T-helper 17 cell (primary cell): ENCODE measurements at places on chromosomes 4 and X.

GRCh38 chr4:2478229-2478628 lies 9.3 kb downstream of the RNF4 start:
- DNase-seq, result no peak
- H3K4me1 ChIP-seq, result peaks cover 71% of the 10 kb centered on the region
- H3K4me3 ChIP-seq, result peak overlapping the region; percentile 5

DNA sequence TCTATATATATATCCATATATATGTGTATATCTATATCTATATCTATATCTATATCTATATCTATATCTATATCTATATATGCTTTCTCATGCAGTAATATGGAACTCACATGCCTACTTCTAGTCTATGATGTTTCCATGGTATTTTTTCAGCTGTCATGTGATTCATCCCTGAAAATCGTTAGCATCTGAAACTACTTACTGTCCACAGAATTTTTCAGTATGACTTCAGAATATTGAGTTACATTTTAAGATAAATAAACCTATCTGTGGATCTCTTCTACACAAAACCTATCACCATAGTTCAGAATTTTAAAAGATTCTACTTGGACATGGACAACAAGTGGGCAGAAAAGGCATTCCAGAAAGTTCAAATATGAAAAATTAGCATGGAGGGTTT lies 855.1 kb upstream of the INTU start:
- H3K36me3 ChIP-seq, result no peaks in the 10 kb centered on the region
- H3K27ac ChIP-seq, result no peak overlapping the region
- no peak for DNase-seq
- H3K4me3 ChIP-seq, result no peak overlapping the region
- H3K4me1 ChIP-seq, result no peaks in the 10 kb centered on the region

- DNase-seq, result no peak
- H3K36me3 ChIP-seq, result no peaks in the 10 kb centered on the region
- H3K27me3 ChIP-seq, result no peaks in the 10 kb centered on the region
Observed at GRCh38 chr4:68871809-68872642, 56.2 kb downstream of the UGT2B10 start.

DNA sequence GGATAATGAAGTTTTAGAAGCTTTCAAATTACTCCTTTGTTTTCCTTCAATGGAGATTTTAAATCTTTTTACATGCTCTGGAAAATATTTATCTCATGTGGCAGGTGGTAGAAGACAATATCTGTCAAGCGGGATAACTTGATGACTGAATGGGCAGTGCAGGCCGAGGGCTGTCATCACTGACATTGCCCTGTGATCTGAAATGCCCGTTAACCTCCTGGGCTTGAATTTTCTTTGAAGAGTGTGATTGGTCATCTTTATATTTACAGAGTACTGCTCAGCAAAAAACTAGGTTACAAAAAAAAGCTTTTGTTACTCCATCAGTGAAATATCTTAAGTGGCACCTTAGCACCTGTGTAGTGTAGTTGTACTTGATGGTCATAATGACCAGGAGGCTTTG lies 147.5 kb downstream of the GATB start:
- no peak overlapping the region for H3K4me3 ChIP-seq
- no peak overlapping the region for H3K27ac ChIP-seq
- peaks cover 40% of the 10 kb centered on the region for H3K27me3 ChIP-seq
- H3K36me3 ChIP-seq, result peaks cover 2% of the 10 kb centered on the region

- H3K4me3 ChIP-seq, result peak overlapping the region; percentile 87
- no peaks in the 10 kb centered on the region for H3K27me3 ChIP-seq
- DNase-seq, result no peak
- H3K27ac ChIP-seq, result peak overlapping the region; percentile 87
- H3K36me3 ChIP-seq, result no peaks in the 10 kb centered on the region
Observed at GRCh38 chrX:155027509-155028066, 944 bp downstream of the FUNDC2 start.

DNA sequence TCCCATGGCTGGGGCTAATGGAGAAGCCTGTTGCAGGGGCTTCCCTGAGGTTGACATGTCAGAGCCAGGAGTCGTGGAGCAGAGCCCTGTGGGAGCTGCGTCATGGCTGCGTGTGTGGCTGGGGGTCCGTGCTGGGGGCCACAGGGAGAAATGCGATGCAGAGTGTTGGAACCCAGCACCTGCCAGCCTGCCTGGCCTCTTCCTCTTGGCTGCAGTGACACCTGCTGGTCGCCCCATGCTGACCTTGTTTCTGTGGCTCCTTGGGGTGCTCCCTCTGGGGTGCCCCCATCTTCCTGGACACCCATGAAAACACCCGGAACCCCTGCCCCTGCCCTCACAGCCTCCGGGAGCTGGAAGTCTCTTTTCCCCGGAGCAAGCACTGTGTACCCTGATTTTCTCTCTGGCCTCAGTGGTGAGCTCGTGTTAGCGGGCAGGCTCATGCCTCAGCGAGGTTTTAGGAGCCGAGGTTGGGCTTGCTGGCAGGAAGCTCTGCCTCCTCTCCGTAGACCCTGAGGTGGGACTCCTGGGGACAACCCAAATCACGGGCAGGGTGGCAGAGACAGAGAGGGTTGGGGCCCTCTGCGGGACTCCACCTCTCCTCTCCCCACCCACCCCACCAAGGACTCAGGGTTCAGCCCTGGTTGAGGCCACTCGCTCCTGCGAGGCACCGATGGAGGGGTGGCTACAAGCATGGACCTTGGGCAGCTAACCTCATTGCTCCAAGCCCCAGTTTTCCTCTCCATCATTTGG lies 103.7 kb downstream of the SORCS2 start:
- H3K4me3 ChIP-seq, result no peak overlapping the region
- no peaks in the 10 kb centered on the region for H3K4me1 ChIP-seq
- peaks cover 36% of the 10 kb centered on the region for H3K27me3 ChIP-seq
- no peaks in the 10 kb centered on the region for H3K36me3 ChIP-seq
- DNase-seq, result no peak

DNA sequence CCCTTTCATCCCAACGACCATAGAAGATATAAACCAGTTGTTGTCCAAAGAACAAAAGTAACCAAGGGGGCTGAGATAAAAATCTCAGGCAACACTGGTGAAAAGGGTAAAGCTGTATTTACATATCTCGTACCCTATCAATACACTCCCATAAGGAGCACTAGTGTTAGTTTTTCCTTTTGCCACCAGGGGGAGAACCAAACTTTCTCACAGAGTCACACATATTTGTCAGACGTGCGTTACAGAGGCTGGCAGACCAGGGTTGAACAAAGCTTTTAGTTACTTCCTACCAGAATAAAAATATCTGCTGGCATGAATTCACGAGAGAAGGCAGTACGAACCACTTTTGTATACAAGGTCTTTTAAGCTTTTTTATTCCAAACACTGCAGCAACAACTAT lies 88.3 kb downstream of the AMELX start:
- DNase-seq, result no peak
- H3K4me1 ChIP-seq, result no peaks in the 10 kb centered on the region
- H3K4me3 ChIP-seq, result no peak overlapping the region
- no peaks in the 10 kb centered on the region for H3K27me3 ChIP-seq
- H3K27ac ChIP-seq, result no peak overlapping the region

GRCh38 chr4:40822420-40823166 lies 72.8 kb downstream of the NSUN7 start:
- no peak overlapping the region for H3K27ac ChIP-seq
- no peak for DNase-seq
- H3K4me1 ChIP-seq, result peaks cover 7% of the 10 kb centered on the region
- peaks cover 11% of the 10 kb centered on the region for H3K27me3 ChIP-seq
- H3K36me3 ChIP-seq, result no peaks in the 10 kb centered on the region
- H3K4me3 ChIP-seq, result no peak overlapping the region

DNA sequence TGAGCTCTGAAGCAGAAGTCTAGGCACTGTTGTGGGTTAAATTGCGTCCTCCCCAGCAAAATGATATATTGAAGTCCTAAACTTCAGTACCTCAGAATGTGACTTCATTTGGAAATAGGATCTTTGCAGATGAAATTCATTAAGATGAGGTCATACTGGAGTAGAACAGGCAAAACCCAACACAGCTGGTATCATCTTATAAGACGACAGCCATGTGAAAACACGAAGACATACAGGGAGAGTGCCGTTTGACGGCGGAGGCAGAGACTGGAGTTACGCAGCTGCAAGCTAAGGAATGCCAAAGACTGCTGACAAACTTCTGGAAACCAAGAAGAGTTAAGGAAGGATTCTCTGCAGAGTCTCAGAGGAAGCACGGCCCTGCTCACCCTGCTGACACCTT lies 241.5 kb downstream of the MAML3 start:
- no peak overlapping the region for H3K27ac ChIP-seq
- H3K4me1 ChIP-seq, result no peaks in the 10 kb centered on the region

DNA sequence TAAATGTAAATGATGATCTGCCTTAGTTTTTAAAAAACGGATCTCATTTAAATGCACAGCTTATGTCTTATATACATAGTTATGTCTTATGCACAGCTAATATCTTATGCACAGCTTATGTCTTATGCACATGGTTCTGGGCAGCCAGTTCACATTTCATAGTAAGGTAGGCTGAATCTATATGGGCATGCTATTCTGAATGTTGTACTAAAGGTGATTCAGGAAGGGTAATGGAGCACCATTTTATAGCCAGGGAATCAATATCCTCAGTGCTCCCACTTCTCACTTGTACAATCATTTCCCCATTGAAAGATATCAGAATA lies 77.9 kb upstream of the MID1 start:
- no peaks in the 10 kb centered on the region for H3K4me1 ChIP-seq
- peaks cover 5% of the 10 kb centered on the region for H3K27me3 ChIP-seq
- no peak for DNase-seq
- no peaks in the 10 kb centered on the region for H3K36me3 ChIP-seq
- H3K4me3 ChIP-seq, result no peak overlapping the region

- H3K27me3 ChIP-seq, result no peaks in the 10 kb centered on the region
- DNase-seq, result no peak
- peak overlapping the region; percentile 97 for H3K27ac ChIP-seq
- peaks cover 5% of the 10 kb centered on the region for H3K36me3 ChIP-seq
Observed at GRCh38 chr4:44725726-44726037, 674 bp downstream of the GNPDA2 start.

GRCh38 chrX:22276781-22277180 lies 4.1 kb downstream of the CBLL2 start:
- no peak for DNase-seq
- H3K36me3 ChIP-seq, result peaks cover 2% of the 10 kb centered on the region
- H3K27me3 ChIP-seq, result no peaks in the 10 kb centered on the region
- no peaks in the 10 kb centered on the region for H3K4me1 ChIP-seq
- no peak overlapping the region for H3K4me3 ChIP-seq

- DNase-seq, result no peak
- H3K27me3 ChIP-seq, result no peaks in the 10 kb centered on the region
- H3K4me3 ChIP-seq, result no peak overlapping the region
- H3K36me3 ChIP-seq, result no peaks in the 10 kb centered on the region
Observed at GRCh38 chr4:57404483-57404882, 294.3 kb upstream of the IGFBP7 start.

- H3K4me1 ChIP-seq, result peaks cover 4% of the 10 kb centered on the region
- peaks cover 4% of the 10 kb centered on the region for H3K27me3 ChIP-seq
- H3K27ac ChIP-seq, result no peak overlapping the region
- no peak overlapping the region for H3K4me3 ChIP-seq
Observed at GRCh38 chr4:139814323-139815015, 148.8 kb downstream of the MGST2 start.

DNA sequence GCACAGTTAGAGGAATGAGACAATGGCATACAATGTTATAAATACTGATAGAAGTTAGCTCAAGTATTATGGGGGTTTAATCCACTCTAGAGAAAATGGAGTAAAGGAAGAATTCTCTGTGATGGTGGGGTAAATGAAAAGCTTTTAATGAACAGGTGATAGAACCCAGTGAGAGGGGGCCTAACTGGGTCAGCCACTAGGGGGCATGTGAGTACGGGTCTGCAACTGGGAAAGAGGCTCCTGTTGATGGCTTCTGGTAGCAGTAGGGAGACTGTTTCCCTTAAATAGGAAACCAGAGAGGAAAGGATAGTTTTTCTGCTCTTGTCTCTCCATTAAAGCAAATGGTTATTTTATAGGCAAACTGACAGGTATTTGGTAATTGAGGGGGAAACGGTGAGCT lies 132.8 kb upstream of the GPR101 start:
- no peak for DNase-seq
- peaks cover 18% of the 10 kb centered on the region for H3K27me3 ChIP-seq
- H3K4me1 ChIP-seq, result no peaks in the 10 kb centered on the region

GRCh38 chr4:11611868-11612267 lies 183.2 kb upstream of the HS3ST1 start:
- no peaks in the 10 kb centered on the region for H3K4me1 ChIP-seq
- H3K36me3 ChIP-seq, result peaks cover 5% of the 10 kb centered on the region
- no peak overlapping the region for H3K27ac ChIP-seq
- no peak for DNase-seq
- no peaks in the 10 kb centered on the region for H3K27me3 ChIP-seq
- H3K4me3 ChIP-seq, result no peak overlapping the region

DNA sequence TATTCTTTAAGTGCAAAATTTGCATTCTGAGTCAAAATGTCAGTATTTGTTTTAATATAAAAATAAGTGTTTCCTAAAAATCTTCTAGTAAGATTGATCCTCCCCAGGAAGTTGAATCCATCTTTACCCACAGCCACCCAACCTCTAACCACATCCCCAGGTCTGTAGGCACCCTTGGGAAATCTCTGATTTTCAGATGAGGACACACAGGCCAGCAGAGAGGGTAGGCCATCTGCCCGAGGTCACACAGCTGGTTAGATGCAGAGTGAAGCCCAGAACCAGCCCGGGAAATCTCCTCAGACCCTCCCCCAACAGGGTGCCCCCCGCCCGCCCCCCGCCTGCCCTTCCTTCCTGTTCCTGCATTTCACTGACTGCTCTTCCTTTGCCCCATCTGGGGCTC lies 277.5 kb downstream of the FBXW7 start:
- H3K27ac ChIP-seq, result no peak overlapping the region
- no peak for DNase-seq
- H3K4me1 ChIP-seq, result peaks cover 2% of the 10 kb centered on the region
- no peaks in the 10 kb centered on the region for H3K36me3 ChIP-seq

- H3K36me3 ChIP-seq, result no peaks in the 10 kb centered on the region
- H3K4me3 ChIP-seq, result no peak overlapping the region
- H3K27ac ChIP-seq, result no peak overlapping the region
- H3K27me3 ChIP-seq, result no peaks in the 10 kb centered on the region
- H3K4me1 ChIP-seq, result no peaks in the 10 kb centered on the region
Observed at GRCh38 chr4:169342906-169343564, 72.3 kb upstream of the SH3RF1 start.

DNA sequence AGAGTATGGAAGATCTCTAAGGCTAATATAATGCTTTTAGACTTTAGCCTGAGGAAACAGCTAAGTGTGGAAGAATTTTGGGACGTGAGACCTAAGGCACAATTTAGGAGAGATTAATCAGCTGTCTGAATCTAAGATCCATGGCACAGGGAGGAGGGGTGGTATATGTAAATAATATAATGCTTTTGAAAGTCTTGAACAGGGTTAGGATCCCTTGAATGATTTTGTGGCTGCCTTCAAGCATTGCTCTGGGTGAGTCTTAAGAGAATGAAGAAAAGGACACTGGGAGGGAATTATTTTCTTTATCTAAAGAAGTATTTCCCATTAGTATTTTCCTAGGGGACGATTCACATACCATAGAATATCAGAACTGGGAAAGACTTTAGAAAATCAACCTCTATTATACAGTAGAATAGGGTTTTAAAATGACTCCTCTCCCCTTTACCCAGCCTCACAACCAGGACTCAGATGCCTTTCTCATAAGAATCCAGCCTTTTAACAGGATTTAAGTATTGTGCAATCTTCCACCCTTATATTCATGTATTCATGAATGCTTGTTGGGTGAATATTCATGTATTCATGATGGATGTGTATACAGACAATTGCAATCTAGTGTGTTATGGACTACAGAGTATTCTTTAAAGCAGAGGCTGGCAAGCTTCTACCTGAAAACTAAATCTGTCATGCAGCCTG lies 664.2 kb upstream of the CPEB2 start:
- H3K27me3 ChIP-seq, result no peaks in the 10 kb centered on the region
- H3K4me3 ChIP-seq, result no peak overlapping the region
- H3K4me1 ChIP-seq, result no peaks in the 10 kb centered on the region
- no peak for DNase-seq
- no peaks in the 10 kb centered on the region for H3K36me3 ChIP-seq
